ENCODE measurements at places on chromosomes 2 and 18.

DNA sequence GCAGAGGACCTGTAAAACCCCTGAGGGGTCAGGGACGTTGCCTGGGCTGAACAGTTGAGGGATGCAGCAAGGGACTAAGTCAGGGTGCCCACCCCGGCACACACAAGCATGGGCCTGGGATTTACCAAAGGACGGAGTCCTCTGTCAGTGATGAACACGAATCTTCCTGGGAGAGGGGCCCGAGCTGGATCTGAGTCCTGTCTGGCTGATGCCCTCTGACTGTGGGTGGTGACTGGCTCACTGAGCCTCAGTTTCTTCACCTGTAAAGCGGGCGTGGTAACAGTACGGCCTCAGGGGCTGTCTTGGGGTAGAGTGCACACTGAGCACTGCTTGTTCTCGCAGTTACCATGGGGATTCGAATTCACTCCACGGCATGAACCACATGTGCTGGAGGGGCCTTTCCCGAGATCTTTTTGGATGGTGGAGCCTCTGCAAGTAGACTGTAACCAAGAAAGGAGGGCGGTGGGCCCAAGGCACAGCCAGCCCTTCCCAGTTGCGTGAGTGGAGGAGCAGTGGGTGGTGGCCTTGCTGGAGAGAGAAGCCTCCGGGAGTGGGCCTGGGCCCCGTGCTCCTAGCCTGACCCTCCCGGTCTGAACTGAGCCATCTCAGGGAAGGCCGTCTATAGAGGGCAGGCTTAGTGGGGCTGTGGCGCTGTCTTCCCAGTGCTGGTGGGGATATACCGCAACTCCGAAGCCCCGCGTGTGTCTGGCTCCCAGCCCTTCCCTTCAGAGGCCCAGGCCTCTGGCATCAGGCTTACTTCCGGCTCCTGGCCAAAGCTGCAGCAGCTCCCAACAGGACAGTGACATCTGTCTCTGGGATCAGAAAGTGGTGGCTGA, 130.8 kb upstream of the HS6ST1 start:
- no peak for DNase-seq

GRCh38 chr2:221399183-221399582, 172.9 kb downstream of the EPHA4 start:
- no peak for DNase-seq

DNA sequence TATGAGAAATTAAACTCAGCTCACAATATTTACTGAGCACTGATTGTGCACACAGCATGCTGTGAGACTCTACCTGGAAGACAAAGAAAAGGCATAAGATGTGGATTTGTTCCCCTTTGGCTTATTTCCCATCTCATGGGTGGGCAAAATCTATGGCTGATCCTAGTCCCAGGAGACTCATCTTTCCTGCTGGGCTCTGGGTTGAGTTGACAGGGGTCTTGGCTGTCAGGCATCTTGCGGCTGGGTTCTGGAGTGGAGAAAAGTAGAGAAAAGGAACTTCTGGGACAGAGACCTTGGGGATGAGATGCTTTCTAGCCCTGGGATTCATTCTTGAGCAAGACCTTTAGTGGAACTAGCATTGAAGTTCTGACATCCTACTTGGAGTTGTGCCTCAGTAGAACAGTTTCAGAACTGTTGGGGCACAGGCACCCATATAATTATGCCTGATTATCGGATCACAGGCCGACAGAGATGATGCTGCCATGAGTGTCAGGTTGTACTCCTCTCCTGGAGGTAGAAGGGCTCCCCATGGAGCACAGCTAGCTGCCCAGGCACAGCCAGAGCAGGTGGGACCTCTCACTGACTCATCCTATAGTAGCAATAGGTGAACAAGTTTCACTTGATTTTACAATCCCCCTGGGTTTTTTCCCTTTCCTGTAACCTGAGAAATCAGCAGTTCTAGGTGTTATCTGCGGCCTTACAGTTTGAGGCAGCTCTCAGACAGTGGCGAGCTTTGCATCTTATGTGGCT, 260.9 kb downstream of the CYRIA start:
- DNase-seq: no peak

- DNase-seq: peak; percentile 43
Measured at GRCh38 chr2:43100883-43101662, 125.3 kb downstream of the ZFP36L2 start.

- no peak for DNase-seq
Measured at GRCh38 chr2:142580691-142581090, 296.8 kb upstream of the KYNU start.

GRCh38 chr2:58515827-58516573, 274.9 kb upstream of the FANCL start:
- no peak for DNase-seq

DNA sequence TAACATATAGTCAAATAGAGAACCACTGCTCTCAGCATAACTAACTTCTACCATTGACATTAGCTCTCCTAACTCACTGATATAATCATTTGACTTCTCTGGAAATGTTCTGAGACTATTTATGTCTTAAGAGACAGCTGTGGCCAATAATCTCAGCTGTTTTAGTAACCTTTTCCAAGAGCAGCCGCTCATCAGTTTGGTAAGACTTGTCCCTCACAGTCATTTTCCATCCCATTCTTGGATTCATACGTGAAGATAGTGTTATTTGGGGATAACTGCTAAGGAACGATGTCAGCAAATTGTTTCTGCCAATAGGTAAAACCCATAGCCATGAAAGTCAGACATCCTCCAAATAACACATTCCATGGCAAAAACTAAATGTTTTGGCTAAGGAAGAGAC, 127.8 kb downstream of the LNPK start:
- no peak for DNase-seq

- DNase-seq: no peak
Measured at GRCh38 chr2:61575447-61575859, 37.3 kb upstream of the XPO1 start.

DNA sequence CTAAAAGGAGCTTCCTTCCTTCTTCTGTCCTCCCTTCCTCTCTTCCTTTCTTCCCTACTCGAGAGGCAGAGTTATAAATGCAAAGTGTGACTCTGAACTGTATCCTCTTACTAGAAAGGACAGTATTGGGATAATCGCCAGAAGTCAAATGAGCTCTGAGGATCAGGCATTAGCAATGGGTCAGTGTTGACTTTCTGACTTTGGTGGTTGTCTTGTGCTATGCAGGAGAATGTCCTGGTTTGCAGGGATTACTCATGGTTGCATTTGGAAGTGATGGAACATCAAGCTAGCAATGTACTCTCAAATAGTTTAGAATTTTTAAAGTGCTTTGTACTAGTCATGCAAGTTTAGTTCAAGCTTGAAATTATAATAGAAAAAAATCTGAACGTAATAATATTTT, 115.6 kb downstream of the TXNL1 start:
- peak; percentile 68 for DNase-seq

- no peak for DNase-seq
Measured at GRCh38 chr18:75336767-75337166, 90.7 kb downstream of the SMIM21 start.

DNA sequence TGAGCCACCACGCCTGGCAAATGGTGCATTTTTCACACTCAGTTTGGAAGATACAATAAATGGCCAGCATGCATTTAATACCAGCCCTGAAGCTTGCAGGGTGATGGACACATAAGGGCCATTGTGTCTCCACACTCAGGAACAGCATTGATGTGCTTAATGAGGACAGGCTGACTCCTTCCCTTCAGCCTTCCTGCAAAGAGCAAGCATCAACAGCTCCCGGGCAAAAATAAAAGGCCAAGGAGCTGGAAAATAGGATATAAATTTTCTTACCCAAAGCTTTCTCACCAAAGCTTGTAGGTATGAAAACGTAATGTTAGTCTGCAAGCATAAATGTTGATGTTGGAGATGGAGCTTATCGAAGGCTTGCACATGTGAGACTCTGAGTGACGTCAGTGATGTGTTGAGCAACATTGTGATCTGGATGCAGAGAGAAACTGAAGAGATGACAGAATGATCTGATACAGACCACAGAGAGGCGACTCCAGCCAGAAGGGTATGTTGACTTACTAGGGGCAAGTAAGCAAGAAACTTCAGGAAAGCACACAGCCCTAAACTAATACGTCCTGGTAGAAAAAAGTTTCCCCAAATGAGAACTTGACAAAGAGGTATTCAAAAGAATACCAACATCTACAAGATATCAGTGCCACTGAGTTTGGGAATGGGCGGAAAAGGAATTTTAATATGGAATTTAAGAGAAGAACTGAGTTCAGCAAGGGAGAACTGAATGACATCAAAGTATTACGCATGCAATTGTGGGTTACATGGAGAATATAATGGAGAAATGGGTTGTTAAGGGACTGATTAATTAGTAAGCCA, 256.5 kb downstream of the TGIF1 start:
- peak; percentile 75 for DNase-seq

GRCh38 chr2:37326285-37326684, 1.7 kb upstream of the PRKD3 start:
- DNase-seq: peak; percentile 86

DNA sequence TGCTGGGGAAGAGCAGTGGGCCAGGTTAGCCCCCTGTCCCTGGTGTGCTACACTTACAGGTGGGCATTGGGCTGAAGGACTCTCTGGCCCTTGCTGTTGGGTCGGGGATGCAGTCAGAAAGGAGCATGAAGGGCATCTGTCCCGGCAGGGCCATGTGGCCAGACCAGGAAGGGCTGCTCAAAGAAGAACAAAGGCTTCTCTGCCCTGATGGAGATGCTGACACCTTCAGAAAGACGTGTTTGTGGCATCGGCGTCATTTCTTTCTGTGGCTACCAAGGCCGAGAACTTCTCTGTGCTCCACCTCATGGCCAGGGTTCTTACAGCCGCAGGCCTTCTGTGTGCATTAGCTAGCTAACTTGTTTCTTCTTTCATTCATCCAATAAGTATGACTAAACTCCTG, 239.1 kb downstream of the FAM210A start:
- no peak for DNase-seq

DNA sequence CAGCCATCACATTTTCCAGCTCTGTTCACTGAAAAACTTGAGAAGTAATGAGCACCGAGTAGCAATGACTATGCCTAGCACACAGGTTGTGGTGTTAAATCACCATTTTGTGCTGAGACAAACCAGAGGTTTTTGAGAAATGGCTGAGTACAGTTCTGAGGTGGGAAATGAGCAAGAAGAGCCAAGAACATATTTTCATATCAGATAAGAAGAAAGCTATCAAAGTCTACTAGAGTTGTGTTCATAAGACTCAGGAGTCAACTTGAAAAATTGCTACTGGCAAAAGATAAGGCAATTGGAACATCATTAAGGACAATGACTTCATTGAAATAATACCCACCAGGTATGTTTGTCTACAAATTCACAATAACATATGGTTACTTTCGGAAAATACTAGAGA, 108.1 kb downstream of the RIT2 start:
- DNase-seq: no peak

- DNase-seq: no peak
Measured at GRCh38 chr18:39058386-39059000, 1492.9 kb upstream of the CELF4 start.

- peak; percentile 60 for DNase-seq
Measured at GRCh38 chr2:235026649-235027557, 75.1 kb downstream of the SH3BP4 start.

GRCh38 chr2:127463155-127463991, 45.1 kb downstream of the PROC start:
- no peak for DNase-seq

DNA sequence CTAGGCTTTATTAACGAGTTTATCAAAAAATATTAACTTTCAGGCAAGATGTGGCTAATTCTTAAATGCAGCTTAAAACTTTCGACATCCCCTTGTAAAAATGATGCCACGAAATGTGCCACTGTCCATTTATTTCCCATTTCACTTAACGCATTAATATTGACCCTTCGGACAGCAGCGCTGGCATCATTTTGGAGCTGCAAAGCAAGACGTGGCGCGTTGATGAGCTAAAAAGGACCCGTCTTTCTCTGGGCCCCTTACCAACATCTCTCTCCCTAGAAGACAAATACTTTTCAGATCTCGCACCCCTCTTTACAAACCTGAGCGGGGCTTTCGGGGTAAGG, 367.9 kb downstream of the MTX2 start:
- no peak for DNase-seq
